ENCODE measurements at places on chromosomes 6 and 20.

- no peak for DNase-seq
These were observed 123.4 kb downstream of the MAFB start for GRCh38 chr20:40565682-40566040.

DNA sequence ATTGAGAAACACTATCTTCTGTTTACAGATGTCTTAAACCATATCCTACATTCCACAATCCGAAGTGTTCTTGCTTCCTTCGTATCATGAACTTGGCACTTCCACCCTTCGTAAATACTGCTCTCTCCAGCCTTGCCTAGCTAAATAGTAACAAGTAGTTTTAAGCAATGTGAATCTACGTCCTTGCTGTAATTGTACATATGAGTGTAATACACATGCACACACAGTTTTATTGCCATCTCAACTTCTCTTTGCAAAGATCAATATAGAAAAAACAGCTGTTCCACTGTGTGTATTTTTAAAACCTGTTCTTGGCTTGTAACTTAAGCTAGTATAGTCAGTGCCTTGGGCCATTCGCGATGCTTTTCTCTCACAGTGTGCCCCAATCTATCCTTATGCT is 1524.7 kb downstream of the GRIK2 start:
- no peak for DNase-seq

GRCh38 chr20:62907384-62908317 is 18.7 kb downstream of the DIDO1 start:
- no peak for DNase-seq

DNA sequence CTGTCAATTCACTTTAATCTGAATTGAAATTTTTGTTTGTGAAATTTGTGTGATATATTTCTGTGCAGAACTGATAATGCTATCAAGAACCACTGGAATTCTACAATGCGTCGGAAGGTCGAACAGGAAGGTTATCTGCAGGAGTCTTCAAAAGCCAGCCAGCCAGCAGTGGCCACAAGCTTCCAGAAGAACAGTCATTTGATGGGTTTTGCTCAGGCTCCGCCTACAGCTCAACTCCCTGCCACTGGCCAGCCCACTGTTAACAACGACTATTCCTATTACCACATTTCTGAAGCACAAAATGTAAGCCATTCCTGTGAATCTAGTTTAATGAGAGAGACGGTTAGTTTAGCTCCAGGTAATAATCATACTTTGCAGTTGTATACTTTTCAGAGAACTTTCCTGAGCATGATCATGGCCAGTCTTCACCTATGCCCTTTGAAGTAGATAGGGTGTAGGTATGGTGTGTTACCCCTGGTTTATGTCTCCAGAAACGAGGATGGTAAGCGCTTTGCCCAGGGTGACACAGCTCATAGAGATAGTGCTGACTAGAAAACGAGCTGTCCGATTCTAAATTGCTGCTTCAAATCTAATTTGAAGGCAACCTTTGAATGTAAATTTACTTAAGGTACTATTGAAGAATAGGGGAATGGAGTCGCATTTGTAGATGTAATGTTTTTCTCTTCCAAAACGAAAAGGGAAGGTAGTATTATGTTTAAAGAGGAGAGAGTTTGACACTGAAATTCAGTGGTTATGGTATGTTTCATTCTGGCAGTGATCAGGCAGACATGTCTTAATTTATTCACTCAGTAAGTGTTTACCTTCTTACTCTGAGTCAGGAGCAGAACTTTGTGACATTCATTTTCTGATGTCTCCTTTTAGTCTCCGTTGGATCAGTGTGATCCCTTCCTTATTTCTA is 11.4 kb downstream of the MYB start:
- DNase-seq = no peak

- no peak for DNase-seq
These were observed 17.6 kb upstream of the IER3 start for GRCh38 chr6:30761791-30762429.

- no peak for DNase-seq
These were observed 19.8 kb downstream of the SUMO4 start for GRCh38 chr6:149419696-149420404.

- no peak for DNase-seq
These were observed 64.8 kb downstream of the SYNJ2 start for GRCh38 chr6:158046201-158047126.

- DNase-seq = no peak
These were observed 9.9 kb downstream of the VNN1 start for GRCh38 chr6:132703936-132704335.

- DNase-seq = peak; percentile 21
These were observed at the start of gene BMP2 for GRCh38 chr20:6767536-6768227. TSS of gene BMP2 (plus strand) at chr20:6767686. CDS start at chr20:6770127, 2,441 bp downstream.

DNA sequence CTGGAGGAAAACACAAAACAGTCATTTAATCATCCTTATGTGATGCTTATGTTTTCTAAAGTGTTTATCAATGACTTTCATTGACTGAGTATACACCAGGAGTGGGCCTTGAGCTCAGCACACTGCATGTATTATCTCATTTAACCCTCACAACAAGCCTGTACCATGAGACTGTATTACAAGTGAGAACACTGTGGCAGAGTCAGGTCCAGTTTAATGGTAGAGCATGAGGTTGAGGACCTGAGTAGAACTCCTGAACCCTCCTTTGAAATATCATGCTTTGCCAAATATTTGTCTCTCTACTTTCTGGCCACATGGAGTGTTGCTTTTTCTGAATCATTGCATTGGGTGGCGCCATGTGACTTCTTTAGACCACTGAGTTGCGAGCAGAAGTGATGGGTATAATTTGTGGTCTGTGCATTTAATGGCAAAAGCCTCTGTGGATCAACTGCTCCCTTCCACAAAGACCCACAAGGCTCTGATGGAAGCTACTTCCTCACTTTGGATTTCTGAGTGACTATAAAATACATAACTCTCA is 65.0 kb upstream of the SIRPG start:
- no peak for DNase-seq

- DNase-seq = no peak
These were observed 87.8 kb downstream of the TMEM170B start for GRCh38 chr6:11625302-11625701.

GRCh38 chr20:2918096-2919049 is 45.1 kb downstream of the PTPRA start:
- no peak for DNase-seq

DNA sequence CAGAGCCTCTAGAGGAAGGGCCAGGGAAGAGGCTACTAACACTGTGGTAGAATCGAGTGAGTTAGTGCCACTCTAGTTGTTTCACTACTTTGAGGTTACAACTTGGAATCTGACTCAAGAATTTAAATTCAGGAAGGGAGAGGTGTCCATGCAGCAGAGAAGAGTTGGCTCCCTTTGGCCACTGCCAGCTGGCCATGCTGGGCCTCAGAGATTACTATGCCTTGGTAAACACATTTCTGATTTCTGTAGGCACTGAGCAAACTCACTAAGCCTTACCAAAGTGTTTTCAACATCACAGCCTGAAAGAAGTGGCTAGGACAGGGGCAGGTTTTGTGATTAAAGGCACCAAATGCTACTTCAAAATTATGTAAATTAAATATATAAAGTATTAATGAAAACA is 61.9 kb downstream of the ZHX3 start:
- no peak for DNase-seq

DNA sequence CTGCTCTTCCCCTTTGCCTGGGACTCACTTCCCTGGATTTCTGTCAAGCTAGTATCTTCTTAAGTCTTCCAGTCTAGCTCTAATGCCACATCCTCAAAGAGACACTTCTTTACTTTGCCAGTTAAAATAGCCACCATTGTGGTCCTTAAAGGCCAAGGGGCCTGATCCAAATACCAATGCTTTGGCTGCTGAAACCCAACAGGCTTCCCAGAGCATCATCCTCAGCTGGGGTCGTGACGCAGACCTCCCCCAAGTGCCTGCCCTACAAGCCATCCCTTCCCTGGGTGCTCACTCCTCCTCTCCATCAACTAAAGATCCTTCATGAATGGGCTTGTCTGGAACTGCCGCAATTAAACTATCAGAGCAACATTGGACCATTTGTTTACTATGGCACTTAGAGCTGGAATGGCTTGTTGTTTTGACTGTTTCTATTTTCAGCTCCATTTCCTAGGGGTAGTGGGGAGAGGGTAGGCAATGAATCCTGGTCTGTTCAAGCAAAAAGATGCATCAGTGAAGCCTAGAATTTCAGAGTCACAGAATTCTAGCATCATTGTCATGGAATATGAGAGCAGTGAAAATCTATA is 79.6 kb upstream of the SIRPA start:
- DNase-seq = no peak

DNA sequence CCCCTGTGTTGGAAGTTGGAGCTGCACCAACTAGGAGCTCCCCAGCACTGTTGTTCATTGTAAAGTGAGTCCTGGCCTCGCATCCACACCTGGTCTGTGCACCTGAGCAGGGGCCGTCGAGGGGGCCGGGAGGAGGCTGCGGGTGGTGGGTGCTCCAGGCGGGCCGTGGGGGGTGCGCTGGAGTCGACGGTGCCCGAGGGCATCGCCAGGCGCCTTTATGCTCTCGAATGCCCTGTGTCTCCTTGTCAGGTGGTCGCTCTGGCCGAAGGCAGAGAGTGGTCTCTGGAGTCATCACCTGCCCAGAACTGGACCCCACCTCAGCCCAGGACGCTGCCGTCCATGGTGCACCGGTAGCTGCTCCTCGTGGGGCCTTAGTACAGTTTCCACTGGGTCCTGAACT is 4.3 kb downstream of the ARFGAP1 start:
- no peak for DNase-seq

GRCh38 chr6:73648166-73648565 is 5.6 kb downstream of the SLC17A5 start:
- no peak for DNase-seq

DNA sequence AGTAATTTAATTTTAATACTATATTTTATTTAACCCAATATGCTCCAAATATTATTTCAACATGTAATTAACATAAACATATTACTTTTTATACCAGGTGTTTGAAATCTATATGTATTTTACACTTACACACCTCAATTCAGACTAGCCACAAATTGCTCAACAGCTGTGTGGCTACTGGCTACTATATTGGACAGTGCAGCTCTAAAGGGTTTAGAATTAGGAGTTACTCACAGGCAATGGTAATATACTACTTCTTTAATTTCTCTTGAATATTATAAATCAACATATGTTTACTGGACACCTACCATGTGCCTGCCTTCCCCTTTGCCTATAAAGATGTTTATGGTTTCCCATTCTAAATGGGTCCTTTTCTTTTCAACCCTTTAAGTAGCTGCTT is 2.3 kb downstream of the MTRF1L start:
- no peak for DNase-seq

DNA sequence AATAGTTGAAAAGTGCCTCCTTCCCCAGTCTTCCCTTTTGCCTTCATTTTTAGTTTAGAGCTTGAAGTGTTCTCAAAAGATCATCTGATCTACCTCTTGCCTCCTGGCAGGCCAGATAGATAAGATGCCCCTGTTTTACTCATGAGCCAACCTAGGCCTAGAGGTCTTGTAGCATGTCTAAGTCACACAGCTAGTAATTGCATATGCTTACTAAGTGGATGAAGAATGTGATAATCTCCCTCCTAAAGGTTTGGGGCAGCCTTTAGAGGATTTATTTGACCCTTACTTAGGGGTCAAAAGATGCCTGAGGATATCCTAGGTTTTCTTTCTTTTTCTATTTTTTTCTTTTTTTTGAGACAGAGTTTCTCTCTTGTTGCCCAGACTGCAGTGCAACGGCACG is 2.1 kb downstream of the C6orf141 start:
- peak; percentile 49 for DNase-seq

DNA sequence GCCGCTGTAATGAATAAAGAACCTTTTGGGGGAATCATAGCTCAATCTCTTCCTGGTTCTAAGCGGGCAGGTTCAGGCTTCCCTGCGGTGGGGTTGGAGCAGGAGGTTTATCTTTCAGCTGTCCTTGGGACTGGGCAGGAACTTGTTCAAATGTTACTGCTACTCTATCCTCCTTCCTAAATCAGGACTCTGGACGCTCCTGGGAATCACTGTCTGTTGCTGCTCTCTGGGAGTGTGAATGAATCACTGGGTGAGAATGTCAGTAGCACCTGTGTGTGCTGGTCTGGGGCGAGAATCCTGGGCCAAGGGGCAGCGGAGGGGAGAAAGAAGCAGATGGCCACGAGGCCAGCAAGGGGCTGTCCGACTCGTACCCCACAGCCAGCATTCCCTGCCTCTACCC is 65.4 kb upstream of the ZNFX1 start:
- no peak for DNase-seq

DNA sequence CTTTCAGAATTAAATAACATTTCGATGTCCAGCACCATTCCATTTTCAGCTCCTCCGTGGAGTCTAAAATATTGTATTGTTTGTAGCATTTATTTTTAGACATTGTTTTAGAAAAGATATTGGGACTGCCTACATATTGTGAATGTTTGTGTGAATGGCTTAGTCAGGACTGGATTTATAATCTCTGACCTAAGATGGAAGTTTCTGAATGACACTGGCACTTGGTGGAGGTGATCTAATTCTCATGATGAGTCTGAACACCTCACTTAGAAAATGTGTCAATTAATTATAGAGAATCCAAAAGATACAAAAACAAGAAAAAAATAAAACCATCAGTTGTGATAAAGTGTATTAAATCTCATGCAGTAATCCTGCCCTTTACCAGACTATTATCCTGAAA is 60.8 kb upstream of the HBS1L start:
- no peak for DNase-seq

- DNase-seq = no peak
These were observed 59.1 kb downstream of the CEP43 start for GRCh38 chr6:167058261-167058660.

- DNase-seq = no peak
These were observed 26.9 kb upstream of the CBLN4 start for GRCh38 chr20:56032251-56032650.

DNA sequence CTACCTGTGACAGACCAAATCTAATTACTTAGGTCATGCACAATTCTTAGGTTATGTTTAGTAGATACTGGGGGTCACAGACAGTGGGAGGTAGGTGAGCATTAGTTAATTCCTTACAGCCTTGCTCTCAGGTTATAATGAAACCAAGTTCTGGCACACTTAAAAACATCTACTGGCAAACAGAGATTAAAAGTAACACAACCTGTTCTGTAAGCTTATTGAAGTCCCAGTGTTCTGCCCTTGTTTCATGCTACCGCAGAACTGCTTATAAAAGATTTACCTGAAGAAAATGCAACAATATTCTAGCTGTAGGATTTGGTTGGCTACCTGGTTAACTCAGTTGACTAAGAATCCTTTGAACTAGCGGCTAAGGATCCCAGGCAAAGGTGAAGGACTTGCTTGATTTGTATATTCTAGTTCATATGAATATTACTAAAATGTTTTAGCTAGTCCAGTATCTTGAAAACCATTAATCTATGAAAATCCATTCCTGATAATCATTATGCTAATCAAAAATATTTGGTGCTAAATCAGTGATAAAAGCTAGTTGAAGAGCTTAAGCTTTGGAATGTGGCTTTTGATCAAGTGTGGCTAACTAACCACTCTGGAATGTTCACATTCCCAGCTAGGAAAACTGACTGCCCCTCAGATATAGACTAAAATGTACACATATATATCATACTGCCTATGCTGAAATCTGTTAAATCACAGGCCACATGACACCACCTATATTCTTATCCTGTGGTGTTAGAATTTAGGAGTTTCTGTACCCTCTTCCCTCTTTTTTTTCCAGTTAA is 7.2 kb downstream of the PEX3 start:
- DNase-seq = no peak
